ENCODE measurements at places on chromosomes 11 and 22.

DNA sequence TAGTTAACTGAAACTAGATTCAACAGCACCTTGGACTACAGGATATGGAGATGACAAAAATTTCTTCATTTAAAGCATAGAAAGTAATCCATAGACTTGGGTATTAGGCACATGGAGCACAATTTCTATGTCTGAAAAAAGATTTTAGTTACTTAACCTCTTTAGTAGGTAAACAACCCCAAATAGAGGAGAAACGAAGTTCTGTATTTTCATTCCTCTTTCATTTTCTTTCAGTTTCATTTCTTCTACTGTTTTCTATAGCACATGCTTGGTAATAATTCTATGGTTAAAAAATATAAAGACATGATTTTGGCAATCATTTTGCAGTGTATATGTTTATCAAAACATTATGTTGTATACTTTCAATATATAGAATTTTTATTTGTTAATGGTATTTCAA lies 99.5 kb downstream of the CASP12 start:
- DNase-seq = no peak

DNA sequence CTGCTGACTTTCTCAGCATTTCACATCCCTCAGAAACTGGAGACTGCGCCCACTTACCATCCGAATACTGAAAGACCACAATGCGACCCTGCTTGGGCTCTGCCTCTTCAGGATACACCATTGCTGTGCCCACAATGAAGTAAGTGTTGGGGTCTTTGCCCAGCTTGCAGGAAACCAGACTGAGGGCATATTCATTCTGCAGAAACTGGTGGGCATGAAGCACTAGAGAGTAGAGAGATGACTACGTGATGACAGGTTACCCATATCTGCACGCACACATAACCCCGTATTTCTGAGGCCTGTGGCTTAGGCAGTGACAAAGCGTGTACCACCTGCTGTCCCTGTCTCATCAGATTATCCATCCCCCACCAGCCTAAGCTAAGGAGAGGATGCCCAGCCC lies 14.6 kb upstream of the VWCE start:
- no peak for DNase-seq

DNA sequence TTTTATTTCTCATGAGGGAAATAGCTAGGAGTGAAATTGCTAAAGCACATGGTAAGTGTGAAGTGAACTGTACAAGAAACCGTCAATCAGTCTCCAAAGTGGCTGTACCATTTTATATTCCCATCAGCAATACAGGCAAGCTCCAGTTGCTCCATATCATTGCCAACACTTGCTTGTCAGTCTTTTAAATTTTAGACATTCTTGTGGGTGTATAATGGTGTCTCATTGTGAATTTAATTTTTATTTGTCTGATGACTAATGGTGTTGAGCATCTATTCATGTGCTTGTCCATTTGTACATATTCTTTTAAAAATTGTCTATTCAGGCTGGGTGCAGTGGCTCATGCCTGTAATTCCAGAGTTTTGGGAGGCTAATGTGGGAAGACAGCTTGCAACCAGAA lies 34.1 kb upstream of the SMCO4 start:
- no peak for DNase-seq

- no peak for DNase-seq
Observed at GRCh38 chr11:72224564-72225410, at the start of gene INPPL1. Gene INPPL1 (plus strand): TSS chr11:72224767. CDS start chr11:72224985, 218 bp downstream.

- DNase-seq = no peak
Observed at GRCh38 chr11:65435411-65435931, 12.9 kb downstream of the NEAT1 start.

- no peak for DNase-seq
Observed at GRCh38 chr11:24748261-24748660, 251.4 kb downstream of the LUZP2 start.

DNA sequence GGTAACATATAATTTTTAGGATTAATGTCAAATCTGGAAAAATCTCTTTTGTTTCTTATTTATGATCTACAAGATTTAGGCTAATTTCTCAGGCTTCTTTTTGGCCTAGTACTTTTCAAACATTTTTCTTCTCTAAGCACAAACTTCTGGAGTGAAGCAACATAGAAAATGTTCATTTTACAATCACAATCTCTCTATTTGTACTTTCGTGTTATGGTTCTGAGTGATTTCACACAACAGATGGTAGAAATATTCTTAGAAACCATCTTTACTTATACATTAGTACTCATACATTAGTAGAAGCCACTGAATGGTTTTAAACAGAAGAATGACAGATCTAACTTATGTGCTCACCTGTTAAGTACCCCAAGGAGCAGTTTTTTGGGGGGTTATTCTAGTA lies 106.3 kb upstream of the ANO3 start:
- no peak for DNase-seq

- peak; percentile 54 for DNase-seq
Observed at GRCh38 chr11:65817835-65818680, 15.7 kb upstream of the SNX32 start.

DNA sequence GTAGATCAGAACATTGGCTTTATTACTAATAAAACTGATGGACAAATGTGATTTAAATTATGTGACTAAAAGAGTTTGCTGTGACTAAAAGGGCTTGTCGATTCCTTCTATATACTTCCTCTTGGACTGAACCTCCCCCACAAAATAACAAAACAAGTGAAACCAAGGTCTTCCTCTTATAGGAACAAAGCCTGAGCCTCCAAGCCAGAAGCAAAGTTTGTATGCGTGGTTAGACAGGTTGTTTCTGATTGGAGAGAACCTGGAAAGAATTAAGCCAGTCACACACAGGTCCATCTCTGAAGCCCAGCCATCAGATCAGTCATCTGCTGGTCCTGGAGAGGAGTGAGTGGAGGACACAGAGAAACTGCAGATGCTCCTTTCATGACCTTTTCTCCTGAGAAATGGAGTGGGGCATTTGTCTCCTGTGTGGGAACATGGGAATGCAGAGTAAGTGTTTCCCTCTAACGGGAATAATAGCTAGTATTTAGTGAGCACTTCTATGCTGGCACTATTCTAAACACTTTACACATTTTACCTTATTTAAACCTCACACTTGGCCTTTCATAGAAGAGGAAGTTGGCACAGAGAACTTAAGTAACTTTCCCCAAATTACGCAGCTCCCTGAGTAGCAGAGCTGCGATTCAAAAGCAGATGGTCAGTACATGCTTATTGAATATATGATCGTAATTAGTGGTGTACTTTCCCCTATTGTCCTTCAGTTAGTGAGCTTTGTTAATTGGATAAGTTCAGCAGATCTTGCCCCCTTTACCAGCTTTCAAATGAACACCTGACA lies 77.1 kb downstream of the UVRAG start:
- no peak for DNase-seq
